ENCODE measurements at places on chromosomes 3 and 15.

DNA sequence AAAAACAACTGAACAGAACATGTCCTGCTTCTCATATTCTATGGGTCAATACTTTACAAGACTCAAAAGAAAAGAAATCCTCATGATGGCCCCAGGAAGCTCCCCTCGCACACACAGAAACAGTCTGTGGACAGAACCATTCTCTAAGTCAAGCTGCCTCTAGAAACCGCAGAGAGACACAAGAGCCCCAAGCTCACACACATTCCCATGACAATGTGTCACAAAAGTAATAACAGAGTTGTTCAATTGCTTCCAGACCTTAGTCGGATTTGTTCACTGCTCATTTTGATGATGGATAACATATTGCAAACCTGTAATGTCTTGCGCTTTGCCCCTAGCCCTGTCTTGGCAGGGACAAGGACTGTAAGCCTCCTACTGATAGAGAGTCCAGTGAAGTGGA, 60.9 kb downstream of the UMPS start:
- DNase-seq, result no peak

GRCh38 chr15:60729850-60730458, 251.0 kb upstream of the ICE2 start:
- no peak for DNase-seq

DNA sequence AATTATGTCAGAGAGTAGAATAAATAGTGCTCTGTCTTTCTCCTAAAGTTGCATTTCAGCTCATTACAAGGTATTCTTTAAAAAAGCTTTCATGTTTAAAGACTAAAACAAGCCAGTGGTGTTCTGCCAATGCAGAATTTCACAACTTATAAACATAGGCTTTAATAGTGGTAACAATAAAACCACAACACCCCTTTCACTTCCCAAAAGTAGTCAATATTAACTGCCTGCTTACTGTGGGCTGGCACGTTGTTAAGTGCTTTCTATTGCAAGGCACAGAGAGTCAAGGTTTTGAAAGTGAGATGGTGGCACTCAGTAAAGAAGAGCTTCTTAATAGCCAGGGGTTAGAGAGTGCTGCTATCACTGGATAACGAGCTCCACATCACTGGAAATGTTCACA, 8.4 kb upstream of the RTP1 start:
- no peak for DNase-seq

DNA sequence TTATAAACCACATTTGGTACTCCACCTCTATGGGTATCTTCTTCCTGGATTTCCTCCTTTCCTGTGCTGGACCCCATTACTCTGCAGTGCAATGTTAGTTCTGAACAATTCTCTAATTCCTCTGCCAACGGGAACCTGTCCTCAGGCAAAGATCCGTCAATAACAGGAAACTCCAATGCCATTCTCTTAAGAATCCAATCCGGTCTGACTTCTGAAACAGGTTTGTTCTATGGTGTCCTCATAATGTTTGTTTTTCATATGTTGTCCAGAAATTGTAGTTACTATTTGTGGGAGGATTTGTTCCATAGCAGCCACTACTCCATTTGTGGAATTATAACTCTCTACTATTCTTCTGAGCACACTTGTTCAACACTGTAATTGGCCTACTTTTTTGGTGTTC, 112.7 kb downstream of the TBL1XR1 start:
- DNase-seq, result no peak

GRCh38 chr3:51692980-51693395, 13.9 kb upstream of the GRM2 start:
- DNase-seq, result no peak

- no peak for DNase-seq
Measured at GRCh38 chr3:452221-452620, 255.7 kb downstream of the CHL1 start.

- no peak for DNase-seq
Measured at GRCh38 chr15:48381861-48382260, 50.6 kb downstream of the DUT start.

GRCh38 chr15:42012241-42012640, 8.6 kb downstream of the PLA2G4E start:
- no peak for DNase-seq

Data from NCI-H748 treated with DMSO at 0.1 percent for 48 hours (cell line).